Inflammatory macrophage (primary cell): ENCODE measurements at places on chromosomes 7 and 10.
A peak's percentile ranks its signal among the peaks of the same experiment; 100 is the strongest.

DNA sequence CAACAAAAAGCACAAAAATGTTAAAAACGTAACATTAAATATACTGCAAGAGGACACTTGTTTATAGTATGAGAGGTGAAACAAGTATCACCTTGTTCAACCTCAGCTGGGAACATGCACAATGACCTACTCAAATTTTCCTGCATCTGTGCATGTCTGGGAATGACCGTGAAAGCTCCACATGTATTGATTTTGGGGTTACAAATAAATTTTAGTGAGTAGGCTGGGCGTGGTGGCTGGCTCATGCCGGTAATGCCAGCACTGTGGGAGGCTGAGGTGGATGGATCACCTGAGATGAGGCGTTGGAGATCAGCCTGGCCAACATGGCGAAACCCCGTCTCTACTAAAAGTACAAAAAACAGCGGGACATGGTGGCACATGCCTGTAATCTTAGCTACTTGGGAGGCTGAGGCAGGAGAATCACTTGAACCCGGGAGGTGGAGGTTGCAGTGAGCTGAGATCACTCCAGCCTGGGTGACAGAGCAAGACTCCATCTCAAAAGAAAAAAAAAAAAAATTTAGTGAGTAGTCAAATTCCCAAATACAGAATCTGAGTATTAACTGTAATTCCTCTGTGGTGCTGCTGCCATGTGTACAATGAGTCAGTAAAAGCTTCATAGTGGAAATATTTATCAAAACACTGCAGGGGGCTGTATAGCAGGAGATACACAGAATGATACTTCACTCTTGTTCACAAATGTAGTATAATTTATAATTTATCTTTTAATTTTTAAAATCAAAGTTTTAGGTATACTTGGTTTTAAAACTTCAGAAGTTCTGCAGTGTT, 41.1 kb downstream of the SUGCT start:
- no peak for DNase-seq

- no peak for DNase-seq
Measured at GRCh38 chr10:109115179-109115578, 808.1 kb downstream of the XPNPEP1 start.

DNA sequence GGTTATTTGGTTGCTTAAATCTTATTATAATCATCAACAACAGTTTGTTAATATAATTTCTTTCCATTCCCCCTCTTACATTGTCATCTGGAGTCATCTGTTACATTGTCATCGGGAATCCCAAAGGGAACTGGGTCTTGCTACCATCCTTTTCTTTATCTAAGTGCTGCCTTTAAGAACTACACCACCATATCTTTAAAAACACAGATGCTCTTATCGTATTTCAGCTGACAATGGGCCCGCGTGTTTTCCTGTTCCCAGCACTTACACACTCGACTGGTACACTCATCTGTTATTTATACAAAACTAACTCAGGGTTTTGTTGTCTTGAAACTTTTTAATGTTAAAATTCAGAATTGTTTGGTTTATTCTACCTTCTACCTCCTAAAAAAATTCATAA, 256.2 kb upstream of the MGMT start:
- DNase-seq, result no peak

DNA sequence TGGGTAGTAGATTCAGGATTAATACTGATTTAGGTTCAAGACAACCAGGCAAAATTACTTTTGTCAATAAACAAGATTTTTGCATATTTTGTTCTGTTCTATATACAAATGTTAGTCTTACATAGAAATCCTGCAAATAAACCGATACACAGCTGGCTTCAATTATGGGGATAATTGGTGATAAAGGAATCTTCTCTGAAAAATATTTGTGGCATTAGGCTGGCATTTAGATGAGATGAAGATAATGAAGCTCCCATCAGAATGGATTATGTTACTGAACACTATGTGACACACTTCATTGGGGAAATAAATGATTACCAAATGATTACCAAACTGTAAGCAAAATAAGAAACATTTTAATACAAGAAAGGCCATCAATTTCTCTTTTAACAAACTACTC, 65.8 kb downstream of the NT5C2 start:
- DNase-seq, result no peak

DNA sequence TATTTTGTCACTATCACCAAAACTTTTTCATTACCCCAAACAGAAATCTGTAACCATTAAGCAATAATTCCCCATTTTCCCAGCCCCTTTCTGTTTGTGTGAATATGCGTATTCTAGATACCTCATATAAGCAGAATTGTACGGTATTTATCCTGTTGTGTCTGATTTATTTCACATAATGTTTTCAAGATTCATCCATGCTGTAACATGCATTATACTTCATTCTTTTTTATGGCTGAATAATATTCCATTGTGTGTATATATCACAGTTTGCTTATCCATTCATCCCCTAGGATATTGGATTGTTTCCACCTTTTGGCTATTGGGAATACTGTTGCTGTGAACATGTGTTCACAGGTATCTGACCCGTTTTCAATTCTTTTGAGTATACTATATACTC, 26.5 kb downstream of the GALNT11 start:
- no peak for DNase-seq

DNA sequence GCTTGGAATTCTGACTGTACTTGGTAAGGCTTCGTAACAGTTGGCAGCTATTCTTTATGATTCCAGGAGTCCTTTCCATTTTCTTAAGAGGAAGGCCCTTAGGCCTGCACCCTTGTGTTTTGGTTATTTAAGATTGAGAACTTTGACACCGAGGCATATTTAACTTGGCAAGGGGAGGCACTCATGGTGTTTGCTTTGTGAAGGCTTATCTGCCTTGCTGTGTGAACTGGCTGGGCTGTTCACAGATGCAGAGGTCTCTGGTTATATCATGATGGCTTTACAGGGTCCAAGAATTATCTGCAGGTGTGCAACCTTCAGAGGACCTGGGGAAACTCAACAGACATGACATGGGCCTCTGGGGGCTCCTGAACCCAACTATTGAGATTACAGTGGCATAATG, 833 bp upstream of the PNLIPRP1 start:
- DNase-seq, result no peak

GRCh38 chr7:105655067-105655466, 73.8 kb upstream of the EFCAB10 start:
- no peak for DNase-seq

- peak; percentile 83 for DNase-seq
Measured at GRCh38 chr7:18337048-18337809, 158.3 kb upstream of the HDAC9 start.

DNA sequence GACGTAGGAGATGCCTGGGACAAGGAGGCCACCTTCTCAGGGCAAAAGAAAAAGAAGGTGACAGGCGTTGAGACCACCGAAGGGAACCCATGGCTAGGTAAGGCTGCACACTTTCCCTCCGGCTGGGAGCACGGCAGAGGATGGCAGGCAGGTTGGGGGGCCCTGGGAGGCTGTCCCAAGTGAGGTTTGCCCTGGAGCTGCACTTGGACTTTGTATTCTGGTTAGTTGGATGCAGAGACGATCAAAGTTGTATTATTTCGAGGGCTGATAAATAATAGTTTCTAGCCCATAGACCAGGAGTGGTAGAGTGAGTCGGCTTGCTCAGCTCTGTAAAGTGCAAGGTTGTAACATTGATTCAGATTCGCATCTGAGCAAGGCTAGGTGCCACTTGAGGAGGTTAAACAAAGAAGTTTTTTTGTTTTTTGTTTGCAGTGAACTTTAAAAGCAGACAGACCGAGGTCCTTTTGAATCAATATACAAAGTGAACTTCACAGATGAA, 608 bp downstream of the ENTPD7 start:
- no peak for DNase-seq

GRCh38 chr10:76282061-76283025, 850.9 kb downstream of the LRMDA start:
- no peak for DNase-seq

- no peak for DNase-seq
Measured at GRCh38 chr7:84970670-84971069, 216.2 kb downstream of the SEMA3D start.

GRCh38 chr7:67267914-67268313, 271.3 kb downstream of the TYW1 start:
- DNase-seq, result no peak

DNA sequence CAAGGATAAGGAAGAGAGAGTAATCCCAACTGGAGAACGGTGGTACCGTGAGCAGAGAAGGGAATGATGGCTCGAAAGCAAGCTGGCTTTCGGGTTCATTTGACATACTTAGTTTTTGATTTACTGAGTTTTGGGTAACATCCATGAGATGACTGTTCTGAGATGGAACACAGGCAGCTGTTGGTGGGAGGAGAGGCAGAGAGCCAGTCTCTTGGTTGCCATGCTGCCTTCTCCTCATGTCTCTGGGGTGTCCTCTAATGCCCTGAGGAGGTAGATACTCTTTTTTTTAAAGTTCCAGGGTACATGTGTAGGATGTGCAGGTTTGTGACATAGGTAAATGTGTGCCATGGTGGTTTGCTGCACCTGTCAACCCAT, 76.4 kb upstream of the NRP1 start:
- no peak for DNase-seq

- no peak for DNase-seq
Measured at GRCh38 chr10:128985036-128985435, 482.0 kb upstream of the MGMT start.

- no peak for DNase-seq
Measured at GRCh38 chr7:32299133-32299702, 191.0 kb downstream of the LSM5 start.

- no peak for DNase-seq
Measured at GRCh38 chr7:28183627-28184026, 3.0 kb upstream of the JAZF1 start.

DNA sequence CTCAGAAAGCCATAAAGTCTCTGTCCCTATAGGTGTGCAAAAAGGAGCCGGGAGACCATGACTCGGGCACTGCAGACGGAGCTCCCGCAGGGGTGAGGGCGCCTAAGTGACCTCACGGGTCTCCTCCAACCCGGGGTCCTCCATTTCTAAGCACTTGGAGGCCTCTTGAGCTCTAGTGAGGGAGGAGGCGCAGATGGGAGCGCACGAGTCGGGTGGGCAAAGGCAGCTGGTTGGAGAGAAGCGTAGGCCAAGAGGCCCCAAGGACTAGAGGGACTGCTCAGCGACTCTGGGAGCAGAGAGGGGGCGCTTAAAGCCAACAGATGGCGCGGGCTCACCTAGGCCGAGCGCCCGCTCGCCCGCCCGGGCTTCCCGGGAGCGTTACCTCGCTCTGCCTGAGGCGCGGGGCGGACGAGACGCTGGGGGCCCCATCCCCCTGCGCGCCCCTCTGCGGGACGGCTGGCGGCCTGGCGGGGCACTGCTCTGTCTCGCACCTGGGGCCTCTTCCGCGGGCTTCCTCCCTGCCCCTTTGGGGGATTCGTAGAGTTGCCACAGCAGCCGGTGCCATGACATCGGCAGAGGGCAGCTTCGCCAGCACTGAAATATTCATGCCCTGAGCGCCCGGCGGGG, 523 bp upstream of the CDH23 start:
- DNase-seq, result no peak

GRCh38 chr10:52615756-52616394, 156.7 kb downstream of the MBL2 start:
- no peak for DNase-seq

DNA sequence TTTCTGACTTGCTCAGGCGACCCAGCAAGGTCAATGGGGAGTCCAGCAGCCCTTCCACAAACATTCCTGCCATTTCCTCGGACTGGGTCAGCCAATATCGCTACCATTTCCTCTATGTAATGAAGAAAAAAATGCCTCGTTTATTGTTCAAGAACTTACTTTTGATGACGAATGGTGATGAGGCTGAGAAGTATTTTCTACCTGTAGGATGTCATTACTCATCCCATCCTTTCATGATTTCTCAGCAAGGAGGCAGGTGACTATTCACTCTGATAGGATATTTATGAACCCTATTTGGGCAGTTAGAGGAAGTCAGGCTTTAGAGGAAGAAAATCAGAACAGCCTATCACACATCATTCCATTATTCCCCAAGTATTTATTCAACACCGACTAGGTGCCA, 178.6 kb downstream of the FANK1 start:
- DNase-seq, result no peak

DNA sequence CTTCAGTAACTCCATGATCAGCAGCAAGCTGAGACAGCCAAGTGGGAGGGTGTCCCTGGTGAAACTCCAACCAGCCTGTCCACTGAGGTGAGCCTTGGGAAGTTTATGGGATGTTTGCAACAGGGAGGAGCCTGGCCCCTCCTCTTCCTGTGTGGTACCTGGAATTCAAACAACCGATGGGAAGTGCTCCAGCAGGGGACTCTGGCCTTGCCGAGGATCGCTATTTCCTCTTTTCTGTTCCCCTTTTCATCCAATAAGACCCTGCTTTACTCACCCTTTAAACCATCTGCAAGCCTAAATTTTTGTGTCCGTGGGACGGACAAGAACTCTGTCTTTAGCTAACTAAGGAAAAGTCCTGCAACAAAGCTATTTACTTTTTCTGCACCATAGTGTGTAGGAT, 491.1 kb upstream of the ZMIZ1 start:
- DNase-seq, result peak; percentile 62

GRCh38 chr7:138207555-138207971, 131.3 kb downstream of the AKR1D1 start:
- DNase-seq, result no peak

DNA sequence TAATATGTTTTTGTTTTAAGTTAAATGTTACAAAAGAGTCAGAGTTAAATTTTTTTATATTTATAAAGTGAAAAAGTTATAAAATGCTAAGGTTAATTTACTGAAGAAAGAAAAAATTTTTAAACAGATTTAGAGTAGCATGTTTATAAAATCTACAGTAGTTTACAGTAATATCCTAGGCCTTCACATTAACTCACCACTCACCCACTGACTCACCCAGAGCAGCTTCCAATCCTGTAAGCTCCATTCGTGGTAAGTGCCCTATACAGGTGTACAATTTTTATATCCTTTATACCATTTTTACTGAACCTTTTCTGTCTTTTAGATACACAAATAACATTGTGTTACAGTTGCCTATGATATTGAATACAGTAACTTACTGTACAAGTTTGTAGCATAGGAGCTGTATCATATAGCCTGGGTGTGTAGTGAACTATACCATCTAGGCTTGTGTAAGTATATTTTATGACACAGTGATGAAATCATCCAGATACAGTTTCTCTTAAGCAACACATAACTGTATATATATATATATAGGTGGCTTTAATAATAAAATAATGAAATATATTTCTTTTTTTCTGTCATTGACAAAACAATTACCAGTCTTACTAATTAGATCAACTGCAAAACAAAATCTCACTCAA, 79.6 kb downstream of the PTEN start:
- DNase-seq, result no peak
